CD4-positive, CD25-positive, alpha-beta regulatory T cell (primary cell): ENCODE measurements at places on chromosomes 3 and 15.

DNA sequence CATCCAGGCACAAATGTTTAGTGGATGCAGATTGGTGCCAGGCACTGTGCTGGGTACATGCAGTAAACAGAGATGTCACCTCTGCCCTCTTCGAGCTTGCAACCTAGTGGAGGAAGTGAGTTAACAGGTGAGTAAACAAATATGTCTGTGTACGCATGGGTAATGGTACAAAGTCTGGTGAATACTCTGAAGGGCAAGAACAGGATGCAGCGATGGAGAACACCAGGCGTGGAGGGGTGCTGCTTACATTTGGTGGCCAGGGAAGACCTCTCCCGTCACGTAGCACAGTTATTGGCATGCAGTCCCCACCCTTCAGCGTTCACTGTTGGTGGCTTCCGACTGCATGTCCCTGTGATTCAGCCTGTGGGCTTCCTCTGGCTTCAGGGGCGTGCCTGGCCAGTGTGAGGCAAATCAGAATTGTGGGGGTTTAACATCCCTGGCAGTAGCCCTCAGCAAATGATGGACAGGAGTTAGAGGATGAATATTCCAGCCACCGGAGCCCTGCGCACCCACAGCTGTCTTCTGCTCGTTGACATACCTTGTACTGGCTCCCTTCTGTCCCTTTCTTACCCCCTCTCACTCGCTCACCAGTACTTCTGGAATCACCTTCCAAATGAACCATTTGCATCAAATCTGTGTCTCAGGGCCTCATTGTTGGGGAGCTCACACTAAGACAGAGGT, 9.1 kb upstream of the HDAC11 start:
- no peak for DNase-seq

GRCh38 chr3:169303660-169304059, 359.9 kb downstream of the MECOM start:
- no peak for DNase-seq

GRCh38 chr3:32414522-32415202, 23.0 kb downstream of the CMTM7 start:
- DNase-seq, result peak; percentile 23

GRCh38 chr3:72175296-72175858, 390.4 kb upstream of the PROK2 start:
- DNase-seq, result no peak

DNA sequence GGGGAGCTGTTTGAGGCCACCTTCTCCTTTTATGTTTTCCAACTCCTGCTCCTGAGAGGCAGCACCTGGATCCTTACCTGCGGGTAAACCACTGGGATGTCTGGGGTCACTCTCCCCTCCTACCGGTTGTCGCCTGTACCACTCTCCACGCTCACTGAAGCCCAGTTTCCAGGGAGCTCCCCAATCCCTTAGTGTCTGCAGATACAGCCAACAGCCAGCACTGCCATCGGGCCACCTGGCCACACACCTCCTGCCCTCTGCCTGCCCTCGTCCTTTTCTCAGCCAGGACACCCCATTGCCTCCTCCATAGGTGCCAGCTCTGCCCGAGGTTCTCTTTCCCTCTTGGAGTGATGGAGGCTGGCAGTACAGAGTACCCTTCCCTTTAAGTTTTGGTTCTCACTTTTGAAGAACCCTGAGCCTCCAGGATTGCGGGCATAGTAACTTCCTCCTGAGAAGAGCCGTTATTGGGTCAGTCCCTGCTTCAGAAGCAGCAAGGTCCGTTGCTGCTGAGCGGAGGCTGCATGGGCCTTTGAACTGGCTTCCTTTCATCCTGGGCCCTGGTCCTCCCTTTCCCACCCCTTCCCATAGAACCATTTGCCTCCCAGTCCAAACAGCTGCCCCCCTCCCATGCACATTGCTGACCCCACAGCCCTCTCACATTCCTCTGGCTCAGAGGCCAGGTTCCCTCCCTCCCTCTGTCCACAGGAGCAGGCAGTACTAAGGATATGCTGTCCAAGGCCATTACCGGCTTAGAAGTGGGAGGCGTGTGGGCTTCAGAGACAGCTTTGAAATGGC, 30.9 kb downstream of the ARNT2 start:
- no peak for DNase-seq

DNA sequence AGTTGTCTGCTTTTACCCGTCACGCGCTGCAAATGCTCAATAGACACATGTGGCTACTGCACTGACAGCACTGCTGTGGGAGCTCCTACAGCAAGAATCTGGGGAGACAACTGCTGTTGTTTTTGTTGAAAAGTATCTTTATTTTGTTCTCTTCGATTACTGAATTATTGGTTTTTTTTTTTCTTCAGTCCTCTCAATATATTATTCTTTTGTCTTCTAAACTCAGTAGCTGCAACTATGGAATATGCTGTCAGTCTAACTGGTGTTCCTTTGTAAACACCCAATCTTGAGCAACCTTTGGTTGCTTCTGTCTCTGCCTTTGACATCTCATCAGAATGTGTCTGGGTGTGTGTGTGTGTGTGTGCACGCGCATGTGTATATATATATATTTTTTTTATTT, 12.6 kb downstream of the DCP1A start:
- DNase-seq, result no peak

- DNase-seq, result no peak
Observed at GRCh38 chr3:33236005-33236404, 17.4 kb upstream of the SUSD5 start.

DNA sequence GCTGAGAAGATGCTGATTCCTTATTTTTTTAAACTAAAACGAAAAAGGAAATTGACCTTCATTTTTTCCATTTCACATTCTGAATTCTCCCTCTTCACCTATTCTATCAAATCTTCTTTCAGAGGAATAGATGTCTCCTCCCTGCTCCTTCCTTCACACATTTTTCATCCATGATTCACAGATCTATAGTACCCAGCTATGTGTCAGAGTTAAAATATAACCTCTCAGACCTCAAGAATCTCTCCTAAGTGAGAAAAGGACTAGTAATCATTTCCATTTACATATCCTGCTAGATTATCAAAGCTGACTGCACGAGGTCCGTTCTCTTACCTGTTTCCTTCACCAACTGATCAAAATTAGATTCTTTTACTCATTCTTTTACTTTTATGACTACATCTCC, 1297.6 kb upstream of the ALCAM start:
- no peak for DNase-seq

- DNase-seq, result no peak
Observed at GRCh38 chr3:147049821-147050220, 356.5 kb downstream of the ZIC4 start.

DNA sequence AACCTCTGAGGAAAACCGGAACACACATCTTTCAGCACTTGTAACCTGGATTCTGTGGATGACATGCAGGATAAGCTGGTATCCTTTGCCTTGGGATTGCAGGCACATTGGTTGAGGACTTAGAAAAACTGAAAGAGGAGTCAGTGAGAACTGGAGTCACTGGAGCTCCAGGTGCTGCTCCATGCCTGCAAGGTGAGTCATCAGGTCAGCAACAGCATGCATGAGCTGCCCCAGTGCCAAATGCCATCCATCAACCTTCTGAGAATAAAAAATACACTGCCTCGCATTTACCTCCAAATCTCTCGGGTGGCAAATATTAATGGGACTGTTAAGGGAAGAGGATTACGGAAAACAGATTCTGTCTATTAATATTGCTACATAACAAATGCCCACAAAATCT, 729.1 kb downstream of the NTRK3 start:
- DNase-seq, result no peak

GRCh38 chr3:14156843-14157561, 21.4 kb downstream of the XPC start:
- DNase-seq, result no peak

GRCh38 chr3:9514306-9514705, 39.3 kb downstream of the LHFPL4 start:
- DNase-seq, result no peak

DNA sequence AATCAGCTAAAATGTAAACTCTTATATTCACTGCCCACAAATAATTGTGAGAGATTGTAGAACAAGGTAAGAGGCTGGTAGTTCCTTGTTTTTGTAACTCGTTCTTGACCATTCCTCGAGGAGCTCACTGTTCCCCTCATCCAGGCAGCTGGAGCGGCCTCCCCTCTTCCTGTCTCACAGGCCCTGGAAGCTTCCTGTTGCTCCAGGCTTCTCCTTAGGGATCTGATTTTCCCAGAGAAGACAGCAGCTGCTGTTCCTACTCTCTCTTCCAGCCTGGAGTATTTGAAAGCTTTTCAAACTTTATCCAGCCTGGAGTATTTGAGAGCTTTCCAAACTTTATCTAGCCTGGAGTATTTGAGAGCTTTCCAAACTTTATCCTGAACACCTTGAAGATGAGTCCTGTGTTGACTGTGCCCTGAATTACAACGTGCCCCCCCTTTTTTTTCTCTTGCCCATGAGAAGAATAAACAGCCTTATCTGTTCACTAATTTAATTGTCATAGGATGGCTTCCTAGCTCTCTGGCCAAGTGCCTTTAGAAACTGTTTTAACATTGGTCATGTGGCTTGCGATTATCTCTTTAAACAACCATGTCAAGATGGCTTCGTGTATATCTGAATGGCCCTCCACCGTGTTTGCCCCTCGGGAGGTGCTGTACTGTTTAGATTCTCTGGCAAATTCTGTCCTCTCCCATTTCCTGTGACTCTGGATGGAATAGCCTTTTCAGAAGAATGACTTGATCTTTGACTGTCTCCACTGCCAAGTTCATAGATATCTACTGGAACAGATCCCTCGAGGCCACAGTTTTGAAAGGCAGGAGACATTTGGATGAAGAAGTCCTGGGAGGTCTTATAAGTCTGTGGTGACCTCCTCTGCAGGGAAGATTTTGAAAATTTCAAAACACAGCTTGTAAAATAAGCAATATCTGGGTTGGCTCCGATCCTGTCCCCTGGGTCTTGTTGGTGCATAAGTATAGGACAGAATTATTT, 4.8 kb downstream of the ADAMTSL3 start:
- no peak for DNase-seq
